Psoas muscle (tissue), 8 donors: ENCODE measurements at places on chromosomes 5 and 9. TPM values are rescaled to one million over a fixed set of nuclear protein-coding genes. Genes with fewer than 3 reads are reported as not detected.

DNA sequence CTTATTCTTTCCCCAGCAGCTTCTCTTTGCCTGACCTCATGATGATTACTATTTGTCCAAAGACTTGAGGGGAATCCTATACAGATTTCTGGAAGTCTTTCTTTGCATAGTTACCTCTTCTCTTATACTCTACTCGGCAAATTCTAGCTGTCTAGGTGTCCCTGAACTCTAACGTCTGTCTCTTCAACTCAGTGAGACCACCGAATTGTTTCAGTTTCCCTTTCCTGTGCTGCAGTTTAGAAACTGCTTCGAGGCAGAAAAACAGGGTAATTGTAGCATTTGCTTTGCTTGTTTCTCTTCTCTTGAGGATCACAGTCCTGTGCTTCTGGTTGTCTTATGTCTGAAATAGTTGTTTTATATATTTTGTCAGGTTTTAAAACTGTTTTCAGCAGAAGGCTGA, 14.8 kb downstream of the LVRN start:
- DNase-seq: no peak

The SYK gene
- 2.8 TPM for total RNA-seq

DNA sequence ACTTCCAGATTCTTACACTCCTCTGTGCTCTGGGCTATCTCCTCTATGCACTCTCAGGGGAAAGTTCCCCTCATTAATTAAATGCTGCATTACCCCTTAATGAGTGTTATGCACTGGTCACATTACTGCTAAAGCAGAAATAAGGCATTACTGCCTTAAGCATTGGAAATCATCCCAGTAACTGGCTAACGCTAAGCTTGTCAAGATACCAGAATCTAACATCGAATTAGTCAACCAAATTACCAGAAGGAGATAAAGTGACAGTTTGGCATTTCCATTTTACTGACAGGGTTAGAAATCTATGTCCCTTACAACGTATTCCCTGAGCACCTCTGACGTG, 69.5 kb upstream of the FAM169A start:
- no peak for DNase-seq

- DNase-seq: no peak
Measured at GRCh38 chr9:114894609-114895433, 35.6 kb downstream of the TNFSF8 start.

- peak; percentile 62 for DNase-seq
Measured at GRCh38 chr5:10695055-10695649, 65.9 kb downstream of the DAP start.
